ENCODE measurements at places on chromosomes 5 and 9.

- no peak for DNase-seq
These were observed 13.9 kb downstream of the FAM193B start for GRCh38 chr5:177540438-177540837.

GRCh38 chr9:89884356-89885083 lies 279.7 kb downstream of the GADD45G start:
- DNase-seq = no peak

- DNase-seq = no peak
These were observed 128.9 kb upstream of the CCNH start for GRCh38 chr5:87541676-87542075.

DNA sequence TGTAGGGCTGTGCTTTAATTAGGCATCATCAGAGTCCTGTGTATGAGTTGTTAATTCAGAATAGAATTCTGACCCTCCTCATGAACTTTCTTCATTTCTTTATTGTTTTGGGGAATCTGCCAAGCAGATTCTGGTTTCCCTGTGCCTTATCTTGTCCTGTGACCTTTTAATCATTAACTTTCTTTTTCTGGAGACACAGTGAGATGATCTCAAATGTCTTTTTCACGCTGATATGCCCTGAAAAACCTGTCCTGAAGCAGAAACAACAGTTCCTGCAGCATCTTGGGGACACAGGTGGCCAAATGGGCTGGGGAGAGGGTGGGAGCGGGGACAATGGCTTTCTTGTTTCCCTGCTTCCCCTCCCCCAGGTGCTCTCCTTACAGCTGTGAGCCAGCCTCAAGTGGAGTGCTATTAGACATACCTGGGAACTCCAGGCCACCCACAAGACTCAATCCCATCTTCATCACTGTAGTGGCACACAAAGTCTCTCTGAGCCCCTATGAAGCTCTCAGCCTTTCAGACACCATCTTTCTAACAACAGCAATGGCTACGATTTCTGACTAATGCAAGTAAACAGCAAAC lies 213.8 kb downstream of the ATP10B start:
- no peak for DNase-seq

GRCh38 chr5:173201636-173202265 lies 33.3 kb downstream of the NKX2-5 start:
- no peak for DNase-seq

DNA sequence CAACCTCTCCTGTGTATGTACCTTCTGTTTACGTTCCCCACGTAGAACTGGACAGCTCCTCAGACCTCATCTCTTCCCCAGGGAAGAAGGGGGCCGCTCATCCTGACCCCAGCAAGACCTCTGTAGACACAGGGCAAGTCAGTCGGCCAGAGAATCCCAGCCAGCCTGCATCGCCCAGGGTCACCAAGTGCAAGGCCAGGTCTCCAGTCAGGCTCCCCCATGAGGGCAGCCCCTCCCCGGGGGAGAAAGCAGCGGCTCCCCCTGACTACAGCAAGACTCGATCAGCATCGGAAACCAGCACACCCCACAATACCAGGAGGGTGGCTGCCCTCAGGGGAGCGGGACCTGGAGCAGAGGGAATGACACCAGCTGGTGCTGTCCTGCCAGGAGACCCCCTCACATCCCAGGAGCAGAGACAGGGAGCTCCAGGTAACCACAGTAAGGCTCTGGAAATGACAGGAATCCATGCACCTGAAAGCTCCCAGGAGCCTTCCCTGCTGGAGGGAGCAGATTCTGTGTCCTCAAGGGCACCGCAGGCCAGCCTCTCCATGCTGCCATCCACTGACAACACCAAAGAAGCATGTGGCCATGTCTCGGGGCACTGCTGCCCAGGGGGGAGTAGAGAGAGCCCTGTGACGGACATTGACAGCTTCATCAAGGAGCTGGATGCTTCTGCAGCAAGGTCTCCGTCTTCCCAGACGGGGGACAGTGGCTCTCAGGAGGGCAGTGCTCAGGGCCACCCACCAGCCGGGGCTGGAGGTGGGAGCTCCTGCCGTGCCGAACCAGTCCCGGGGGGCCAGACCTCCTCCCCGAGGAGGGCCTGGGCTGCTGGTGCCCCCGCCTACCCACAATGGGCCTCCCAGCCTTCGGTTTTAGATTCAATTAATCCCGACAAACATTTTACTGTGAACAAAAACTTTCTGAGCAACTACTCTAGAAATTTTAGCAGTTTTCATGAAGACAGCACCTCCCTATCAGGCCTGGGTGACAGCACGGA lies 86.7 kb downstream of the GOLPH3 start:
- no peak for DNase-seq

Data from NCI-H1930 (cell line).